LoVo (cell line): ENCODE measurements at places on chromosomes 6 and 20.

DNA sequence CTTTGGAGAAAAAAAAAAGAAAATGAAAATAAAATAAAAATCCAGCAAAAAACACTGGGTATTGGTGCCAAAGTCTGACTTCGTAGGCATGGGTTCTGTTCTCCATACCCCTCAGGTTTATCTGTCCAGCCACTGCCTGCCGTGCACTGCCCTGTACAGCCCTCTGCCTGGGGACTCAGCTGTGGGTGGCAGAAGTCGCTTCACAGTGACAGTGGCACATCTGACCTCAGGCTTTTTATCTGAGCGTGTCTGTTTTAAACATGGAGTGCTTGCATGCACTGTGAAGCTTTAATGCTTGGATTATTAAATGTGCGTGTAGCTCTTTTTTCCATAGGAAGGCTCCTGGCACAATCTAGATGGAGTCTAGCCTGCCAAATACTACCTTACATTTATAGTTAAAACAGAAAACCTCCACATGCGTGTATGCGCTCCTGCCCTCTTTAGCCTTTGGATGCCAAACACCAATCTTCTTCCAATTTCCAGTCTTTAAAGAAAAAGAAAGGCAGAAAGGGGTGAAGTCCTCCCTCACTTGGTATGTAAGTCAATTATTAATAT, 375.5 kb downstream of the UTRN start:
- no peak for DNase-seq

GRCh38 chr20:57513199-57513598, 11.7 kb downstream of the CTCFL start:
- no peak for DNase-seq

GRCh38 chr6:37503309-37503965, 3.7 kb upstream of the CCDC167 start:
- DNase-seq: no peak

- no peak for DNase-seq
Observed at GRCh38 chr6:93218096-93218495, 201.3 kb downstream of the EPHA7 start.

DNA sequence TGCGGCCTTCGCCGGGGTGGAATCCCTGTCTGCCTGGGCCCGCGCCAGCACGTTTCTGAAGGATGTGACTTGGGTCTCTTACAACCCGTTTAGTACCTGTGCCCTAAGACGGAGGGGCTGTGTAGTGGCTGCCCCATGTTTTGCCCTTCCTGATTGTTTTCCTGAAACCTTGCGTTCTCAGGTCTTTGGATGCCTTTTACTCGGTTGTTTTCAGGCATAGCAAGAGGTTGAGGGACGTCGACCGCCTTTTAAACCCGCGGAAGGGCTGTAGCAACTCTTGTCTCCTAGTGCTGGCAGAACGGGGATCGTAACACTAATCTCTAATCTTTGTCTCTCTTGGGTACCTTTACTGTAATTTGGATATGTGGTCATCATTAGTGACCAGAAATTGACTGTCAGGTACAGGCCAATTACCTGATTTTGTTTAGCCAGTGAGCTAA, 706 bp upstream of the NANP start:
- DNase-seq: no peak

DNA sequence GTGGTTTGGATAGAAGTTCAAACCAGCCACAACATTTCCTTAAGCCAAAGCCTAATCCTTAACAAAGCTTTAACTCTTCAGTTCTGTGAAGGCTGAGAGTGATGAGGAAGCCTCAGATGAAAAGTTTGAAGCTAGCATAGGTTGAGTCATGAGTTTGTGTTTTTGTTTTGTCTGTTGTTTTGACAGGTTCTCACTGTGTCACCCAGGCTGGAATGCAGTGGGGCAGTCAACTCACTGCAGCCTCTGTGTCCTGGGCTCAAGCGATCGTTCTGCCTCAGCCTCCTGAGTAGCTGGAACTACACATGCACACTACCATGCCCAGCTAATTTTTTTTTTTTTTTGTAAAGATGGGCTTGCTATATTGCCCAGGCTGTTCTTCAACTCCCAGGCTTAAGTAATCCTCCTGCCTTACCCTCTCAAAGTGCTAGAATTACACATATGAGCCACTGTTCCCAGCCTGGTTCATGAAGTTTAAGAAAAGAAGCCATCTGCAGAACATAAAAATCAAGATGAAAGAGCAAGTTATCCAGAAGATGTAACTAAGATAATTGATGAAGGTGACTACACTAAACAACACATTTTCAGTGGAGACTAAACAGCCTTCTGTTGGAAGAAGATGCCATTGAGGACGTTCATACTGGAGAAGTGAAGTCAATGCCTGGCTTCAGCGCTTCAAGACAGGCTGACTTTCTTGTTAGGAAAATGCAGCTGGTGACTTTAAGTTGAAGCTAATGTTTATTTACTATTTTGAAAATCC, 96.2 kb downstream of the SMAP1 start:
- DNase-seq: no peak

DNA sequence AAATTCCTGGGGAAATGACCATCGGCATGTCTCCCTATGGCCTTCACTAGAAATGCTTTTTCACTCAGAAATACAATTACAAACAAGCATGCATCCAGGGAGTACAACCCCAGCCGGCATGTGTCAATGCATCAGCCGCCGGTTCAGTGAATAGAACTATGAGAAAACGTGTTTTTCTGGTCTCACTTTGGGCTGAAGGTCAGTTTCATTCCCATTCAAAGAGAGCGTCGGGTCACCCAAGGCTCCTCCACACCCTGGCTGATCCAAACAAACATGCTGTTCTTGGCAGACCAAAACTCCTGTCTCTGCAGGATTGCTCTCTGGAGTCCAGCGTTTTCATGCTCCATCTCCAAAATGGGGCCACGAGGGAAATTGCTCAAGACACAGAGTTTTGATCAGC, 35.5 kb upstream of the NXT1 start:
- DNase-seq: no peak

DNA sequence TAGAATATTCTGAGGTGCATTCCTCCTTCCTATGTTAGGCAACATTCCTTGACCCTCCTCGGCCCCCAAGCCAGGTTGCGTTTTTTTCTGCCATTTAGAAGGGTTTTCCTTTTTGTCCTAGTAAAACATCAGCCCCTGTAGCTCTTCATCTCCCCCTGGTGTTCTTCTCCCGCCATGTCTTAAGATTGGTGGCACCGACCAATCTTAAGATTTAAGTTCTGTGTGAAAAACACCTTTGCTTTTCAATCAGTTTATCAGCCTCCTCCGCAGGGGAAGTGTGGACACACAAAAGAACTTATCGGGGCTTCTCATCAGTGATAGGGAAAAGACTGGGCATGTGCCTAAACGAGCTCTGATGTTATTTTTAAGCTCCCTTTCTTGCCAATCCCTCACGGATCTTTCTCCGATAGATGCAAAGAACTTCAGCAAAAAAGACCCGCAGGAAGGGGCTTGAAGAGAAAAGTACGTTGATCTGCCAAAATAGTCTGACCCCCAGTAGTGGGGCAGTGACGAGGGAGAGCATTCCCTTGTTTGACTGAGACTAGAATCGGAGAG, 719 bp upstream of the EDN1 start:
- peak; percentile 76 for DNase-seq

GRCh38 chr6:158023597-158023939, 41.9 kb downstream of the SYNJ2 start:
- no peak for DNase-seq

DNA sequence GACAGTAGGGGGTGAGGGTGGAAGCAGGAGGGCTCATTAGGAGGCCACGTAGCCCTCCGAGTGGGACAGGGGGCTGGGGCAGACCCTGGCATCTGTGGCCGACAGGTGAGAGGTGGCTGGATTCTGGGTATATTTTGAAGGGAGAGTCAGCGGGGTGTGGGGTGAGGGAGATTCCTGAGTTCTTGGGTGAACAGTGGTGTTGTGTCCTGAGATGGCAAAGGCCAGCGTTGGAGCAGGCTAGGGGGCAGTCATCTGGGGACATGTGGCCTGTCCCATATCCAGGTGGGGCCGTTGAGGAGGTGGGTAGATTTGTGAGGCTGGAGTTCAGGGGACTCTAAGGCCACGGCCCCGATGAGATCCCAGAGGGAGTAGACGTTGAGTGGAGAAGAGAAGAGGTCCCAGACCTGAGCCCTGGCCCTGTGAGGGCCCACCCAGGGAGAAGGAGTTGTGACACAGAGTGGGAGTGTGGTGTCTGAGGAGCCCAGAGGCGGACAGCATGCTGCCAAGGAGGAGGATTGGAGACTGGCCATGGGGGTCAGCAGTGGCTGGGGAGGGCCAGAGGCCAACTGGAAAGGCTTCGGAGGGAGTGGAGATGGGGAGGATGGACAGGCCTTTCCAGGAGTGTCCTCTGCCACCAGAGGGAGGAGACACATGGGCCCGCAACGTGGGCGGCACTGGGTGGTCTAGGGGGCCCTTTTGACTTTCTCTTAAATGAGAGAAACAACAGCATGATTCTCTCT, 19.6 kb downstream of the PACSIN1 start:
- DNase-seq: no peak

GRCh38 chr6:132153221-132153898, 202.2 kb upstream of the CCN2 start:
- DNase-seq: no peak

DNA sequence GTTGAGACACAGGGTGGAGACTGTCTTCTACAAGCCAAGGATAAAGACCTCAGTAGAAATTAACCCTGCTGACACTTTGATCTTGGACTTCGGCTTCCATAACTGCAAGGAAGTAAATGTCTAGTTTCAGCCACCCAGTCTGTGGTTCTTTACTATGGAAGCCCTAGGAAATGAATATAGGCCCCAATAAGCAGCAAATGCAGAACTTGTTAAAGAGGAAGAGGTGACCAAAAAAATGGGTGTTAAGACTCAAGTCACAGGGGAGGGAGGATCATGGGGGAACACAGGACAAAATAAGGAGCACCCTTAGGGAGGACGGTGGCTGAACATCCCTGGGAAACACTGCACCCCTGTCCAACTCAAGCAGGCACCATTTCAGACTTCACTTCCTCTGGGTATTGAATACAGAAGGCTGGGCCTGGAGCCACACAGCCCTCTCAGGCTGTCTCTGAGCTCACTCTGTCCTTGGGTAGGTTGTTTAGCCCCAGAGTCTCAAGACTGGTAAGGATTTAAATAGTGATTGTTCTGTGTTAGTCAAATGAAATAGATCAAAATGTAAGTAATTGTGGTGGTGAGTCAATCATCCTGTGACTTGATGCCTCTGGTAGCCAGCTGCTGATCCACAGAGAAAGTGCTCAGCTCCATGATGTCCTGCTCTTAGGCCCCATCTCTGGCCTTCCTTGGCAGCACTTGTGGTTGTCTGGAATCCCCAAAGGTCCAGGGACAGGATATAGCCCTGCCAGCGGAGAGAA, 30.5 kb upstream of the SIRPD start:
- DNase-seq: no peak

- no peak for DNase-seq
Observed at GRCh38 chr6:151497905-151498304, 4.1 kb downstream of the CCDC170 start.

DNA sequence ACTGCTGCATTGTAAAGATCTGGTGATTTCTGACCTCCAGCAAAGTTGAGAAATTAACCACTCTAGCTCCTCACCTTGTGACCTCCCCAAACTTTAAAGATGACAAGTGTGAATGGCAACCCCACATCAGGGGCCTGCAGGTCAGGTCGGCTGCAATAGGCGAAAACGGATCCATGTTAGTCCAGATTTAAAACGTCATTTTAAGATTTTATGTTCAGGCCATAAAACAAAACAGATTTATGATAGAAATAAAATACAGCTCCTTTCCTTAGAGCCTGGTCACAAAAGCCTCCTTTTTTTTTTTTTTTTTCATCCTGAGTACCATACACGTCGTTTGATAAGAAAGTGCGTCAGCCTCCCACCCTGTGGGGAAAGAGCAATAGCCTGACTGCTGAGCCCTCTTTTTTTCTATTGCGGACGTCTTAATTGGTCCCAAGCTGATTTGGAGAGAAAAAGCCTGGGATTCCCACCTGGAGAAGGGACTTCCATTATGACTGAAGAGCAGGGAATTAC, 519.2 kb upstream of the NOX3 start:
- DNase-seq: no peak

DNA sequence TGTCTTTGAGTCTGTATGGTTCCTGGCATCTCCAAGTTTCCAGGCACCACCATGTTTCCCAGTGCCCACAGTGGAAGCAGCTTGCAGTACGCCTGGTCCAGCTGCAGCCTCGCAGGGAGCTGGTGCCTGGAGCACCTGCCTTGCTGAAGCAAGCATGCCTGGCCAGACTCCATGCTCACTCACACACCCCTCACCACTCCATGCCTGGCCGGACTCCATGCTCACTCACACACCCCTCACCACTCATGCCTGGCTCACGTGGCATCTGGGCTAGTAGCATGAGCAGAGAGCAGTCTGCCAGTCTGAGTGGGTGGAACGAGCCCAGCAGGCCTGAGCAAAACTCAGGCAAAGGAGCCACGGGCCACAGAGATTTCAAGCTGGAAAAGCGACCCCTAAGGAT, 214.3 kb downstream of the TFAP2C start:
- no peak for DNase-seq

- peak; percentile 64 for DNase-seq
Observed at GRCh38 chr6:54801669-54802068, 44.9 kb upstream of the FAM83B start.

DNA sequence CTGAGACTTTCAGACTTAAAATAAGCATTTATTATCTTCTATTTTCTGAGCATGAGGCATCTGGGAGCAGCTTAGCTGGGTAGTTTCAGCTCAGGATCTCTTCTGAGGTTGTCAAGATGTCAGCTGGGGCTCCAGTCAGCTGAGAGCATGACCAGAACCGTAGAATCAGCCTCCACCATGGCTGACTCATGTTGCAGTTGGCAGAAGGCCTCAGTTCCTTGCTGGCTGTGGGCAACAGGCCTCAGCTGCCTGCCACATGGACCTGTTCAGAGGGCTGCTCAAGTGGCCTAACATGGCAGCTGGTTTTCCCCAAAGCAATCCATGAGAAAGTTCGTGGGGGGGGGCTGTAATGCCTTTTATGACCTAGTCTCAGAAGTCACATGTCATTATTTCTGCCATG, 142.3 kb downstream of the LY86 start:
- no peak for DNase-seq

- DNase-seq: no peak
Observed at GRCh38 chr6:142297996-142298753, 3.6 kb upstream of the ADGRG6 start.

- DNase-seq: peak; percentile 23
Observed at GRCh38 chr6:154509421-154510143, 903 bp downstream of the CNKSR3 start.

DNA sequence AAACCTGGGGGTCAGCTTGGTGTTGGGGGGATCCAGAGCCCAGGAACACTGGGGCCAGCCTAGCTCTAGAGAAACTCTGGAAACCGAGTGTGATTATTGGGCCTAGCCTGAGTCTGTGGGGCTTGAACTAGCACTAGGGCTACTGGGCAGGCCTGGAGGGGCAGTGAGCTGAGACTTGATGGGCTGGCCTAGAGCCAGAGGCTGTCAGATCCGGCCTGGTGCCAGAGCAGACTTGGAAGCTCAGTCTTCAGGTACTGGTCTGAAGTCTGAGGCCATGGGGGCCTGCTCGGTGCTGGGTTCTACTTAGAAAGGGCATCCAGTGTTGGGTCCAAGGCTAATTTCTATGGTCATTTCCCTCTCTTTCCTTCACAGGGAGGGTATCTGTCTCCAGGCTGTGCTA, 2.7 kb downstream of the DEFB112 start:
- no peak for DNase-seq

DNA sequence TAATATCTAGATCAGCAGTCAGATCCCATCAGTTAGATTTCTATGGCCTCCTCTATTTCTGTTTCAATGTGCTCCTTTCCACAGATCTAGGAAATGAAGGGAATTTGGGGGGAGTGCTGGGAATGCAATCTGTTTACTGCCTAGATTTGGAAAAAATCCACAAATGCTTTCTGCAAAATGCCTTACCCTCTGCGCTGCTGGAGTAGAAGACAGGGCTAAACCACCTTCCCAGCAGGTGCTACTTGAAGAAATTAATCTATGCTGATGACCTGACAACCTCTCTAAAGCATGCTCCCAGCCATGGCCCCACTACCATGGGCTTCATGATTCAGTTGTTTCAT, 46.2 kb downstream of the LY86 start:
- DNase-seq: no peak
